ENCODE measurements at places on chromosomes 13 and 19.
A peak's percentile ranks its signal among the peaks of the same experiment; 100 is the strongest.

DNA sequence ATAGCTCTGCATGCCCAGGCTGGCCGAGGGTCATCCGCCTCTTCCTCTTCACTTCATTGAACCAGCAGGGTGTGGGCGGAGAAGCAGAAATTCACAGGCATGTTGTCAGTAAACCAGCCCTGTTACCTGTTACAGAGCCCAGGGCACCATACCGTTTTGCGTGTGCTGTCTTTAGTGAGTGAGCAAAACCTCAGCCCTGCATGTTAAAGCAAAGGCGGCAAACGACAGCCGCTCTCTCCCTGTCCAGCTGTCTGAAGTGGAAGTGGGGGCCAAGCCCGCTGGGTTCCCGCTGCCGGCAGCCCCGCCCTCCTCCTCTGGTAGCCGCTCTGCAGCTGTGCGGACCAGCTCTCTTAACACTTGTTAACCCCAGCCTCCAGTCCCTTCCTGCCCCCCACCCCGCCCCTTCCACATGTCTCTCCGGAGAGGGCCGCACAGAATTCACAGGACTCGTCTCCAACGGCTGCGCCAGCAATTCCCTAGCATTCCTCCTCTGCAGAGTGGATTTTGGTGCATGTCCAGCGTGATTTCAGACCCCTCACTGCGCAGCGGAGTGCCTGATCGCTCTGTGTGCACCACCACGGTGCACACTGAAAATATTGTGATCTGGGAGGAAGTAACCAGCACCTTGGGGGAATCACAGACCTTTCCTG is 12.7 kb downstream of the KLHL26 start:
- DNase-seq, result peak; percentile 88

GRCh38 chr19:34487651-34488051 is 6.1 kb downstream of the WTIP start:
- no peak for DNase-seq

GRCh38 chr19:4139614-4140236 is 13.7 kb upstream of the CREB3L3 start:
- peak; percentile 88 for DNase-seq

DNA sequence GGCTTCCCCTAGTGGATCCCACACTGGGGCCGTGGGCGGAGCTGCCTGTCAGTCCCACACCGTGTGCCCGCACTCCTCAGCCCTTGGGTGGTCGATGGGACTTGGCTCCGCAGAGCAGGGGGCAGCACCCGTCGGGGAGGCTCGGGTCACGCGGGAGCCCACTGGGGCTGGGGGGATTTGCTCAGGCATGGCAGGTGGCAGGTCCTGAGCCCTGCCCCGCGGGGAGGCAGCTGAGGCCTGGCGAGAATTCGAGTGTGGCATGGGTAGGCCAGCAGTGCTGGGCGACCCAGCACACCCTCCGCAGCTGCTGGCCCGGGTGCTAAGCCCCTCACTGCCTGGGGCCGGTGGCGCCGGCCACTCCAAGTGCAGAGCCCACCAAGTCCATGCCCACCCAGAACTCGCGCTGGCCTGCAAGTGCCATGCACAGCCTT is 481.7 kb upstream of the PRR20A start:
- DNase-seq, result no peak

DNA sequence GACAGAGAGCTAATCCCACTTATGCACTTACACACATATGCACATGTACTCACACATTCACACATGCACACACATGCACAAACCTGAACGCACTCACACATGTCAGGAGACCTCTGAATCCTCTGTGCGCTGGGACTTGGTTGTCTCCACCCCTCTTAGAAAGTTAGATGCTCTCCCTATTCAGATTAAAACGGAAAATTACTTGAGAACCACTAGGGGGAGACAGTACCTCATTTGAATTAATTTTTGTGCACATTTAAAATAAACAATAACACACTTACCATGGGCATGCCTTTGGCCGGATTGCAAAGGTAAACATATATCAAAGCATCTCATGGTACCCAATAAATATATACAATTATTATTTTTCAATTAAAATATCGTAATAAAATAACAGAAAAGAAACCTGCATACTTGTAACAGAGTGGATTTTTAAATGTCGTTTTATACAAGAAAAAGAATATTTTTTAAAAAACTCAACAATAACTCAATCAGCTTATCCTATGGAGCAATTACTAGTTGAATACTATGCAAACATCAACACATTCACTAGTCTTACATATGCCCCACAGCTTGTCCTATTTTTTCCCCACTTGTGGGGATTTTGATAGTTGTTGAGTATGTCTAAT is 9.5 kb upstream of the LILRB4 start:
- no peak for DNase-seq

DNA sequence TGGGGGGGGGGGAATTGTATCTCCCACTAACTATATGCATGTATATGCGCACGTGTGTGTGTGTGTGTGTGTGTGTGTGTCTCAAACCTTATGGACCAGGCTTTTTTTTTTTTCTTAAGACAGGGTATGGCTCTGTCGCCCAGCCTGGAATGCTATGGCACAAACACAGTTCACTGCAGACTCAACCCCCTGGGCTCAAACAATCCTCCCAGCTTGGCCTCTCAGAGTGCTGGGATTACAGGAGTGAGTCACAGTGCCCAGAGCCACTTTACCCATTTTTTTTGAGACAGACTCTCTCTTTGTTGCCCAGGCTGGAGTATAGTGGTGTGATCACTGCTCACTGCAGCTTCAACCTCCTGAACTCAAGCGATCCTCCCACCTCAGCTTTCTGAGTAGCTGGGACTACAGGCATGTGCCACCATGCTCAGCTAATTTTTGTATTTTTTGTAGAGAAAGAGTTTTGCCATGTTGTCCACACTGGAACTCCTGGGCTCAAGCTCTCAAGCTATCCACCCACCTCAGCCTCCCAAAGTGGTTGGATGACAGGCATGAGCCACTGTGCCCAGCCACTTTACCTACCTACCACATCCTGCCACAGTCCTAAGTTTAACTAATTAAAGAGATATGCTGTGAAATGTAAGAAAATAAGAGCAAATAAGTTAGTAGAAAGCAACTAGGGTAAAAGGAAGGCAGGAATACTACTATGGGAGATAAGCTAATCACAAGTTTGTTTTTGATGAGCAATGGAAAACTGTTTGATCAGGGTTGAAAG is 2.4 kb downstream of the ZMYM5 start:
- no peak for DNase-seq

- DNase-seq, result no peak
These were observed 10.3 kb downstream of the TRPM4 start for GRCh38 chr19:49167857-49168409.

GRCh38 chr19:32843716-32844245 is 25.8 kb downstream of the SLC7A9 start:
- DNase-seq, result no peak

- DNase-seq, result no peak
These were observed 450.8 kb downstream of the DCT start for GRCh38 chr13:94028650-94029049.

GRCh38 chr19:38977445-38978325 is 2.1 kb upstream of the FBXO17 start:
- DNase-seq, result no peak

GRCh38 chr13:28849441-28849840 is 29.3 kb downstream of the MTUS2 start:
- no peak for DNase-seq

GRCh38 chr19:12924621-12925310 is 5.7 kb upstream of the SYCE2 start:
- DNase-seq, result no peak

GRCh38 chr13:32993145-32993544 is 23.1 kb upstream of the KL start:
- DNase-seq, result no peak

DNA sequence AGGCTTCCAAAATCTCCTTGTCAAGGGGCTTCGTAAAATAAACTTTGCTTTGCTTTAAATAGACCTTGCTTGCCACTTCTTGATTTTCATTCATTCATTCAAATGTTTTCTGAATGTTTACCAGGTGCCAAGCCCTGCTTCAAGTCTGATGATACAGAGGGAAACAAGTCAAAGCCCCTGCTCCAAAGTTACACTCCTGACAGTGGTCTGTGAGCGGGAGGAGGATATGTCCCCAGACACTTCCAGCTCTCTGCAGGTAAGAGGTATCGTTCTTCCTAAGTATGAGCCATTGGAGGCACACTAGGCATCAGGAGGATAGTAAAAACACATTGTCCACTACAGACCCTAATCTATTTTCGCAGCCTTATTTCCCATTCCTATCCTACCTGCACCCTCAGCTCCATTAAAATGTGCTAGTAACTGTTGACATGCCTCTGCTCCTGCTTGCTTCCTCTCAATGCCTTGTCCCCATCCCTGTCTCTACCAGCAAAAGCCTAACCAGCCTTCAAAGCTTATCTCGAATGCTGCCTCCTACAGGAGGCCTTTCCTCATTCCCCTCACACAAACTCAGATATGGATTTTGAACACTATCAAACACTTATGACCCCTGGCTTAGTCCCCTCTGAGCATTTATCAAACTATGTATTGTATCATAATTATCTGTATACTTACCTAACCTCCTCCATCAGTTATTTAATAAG is 6.2 kb upstream of the WBP4 start:
- no peak for DNase-seq

- DNase-seq, result no peak
These were observed 704.7 kb downstream of the DIAPH3 start for GRCh38 chr13:59458908-59459579.

Data from left ventricle myocardium superior (tissue), 1 donor.